ENCODE measurements at places on chromosomes 7 and 10.

GRCh38 chr10:123150986-123151736 lies 3.0 kb upstream of the BUB3 start:
- no peak for DNase-seq

- DNase-seq = no peak
Measured at GRCh38 chr7:108441392-108441955, 14.8 kb downstream of the NRCAM start.

DNA sequence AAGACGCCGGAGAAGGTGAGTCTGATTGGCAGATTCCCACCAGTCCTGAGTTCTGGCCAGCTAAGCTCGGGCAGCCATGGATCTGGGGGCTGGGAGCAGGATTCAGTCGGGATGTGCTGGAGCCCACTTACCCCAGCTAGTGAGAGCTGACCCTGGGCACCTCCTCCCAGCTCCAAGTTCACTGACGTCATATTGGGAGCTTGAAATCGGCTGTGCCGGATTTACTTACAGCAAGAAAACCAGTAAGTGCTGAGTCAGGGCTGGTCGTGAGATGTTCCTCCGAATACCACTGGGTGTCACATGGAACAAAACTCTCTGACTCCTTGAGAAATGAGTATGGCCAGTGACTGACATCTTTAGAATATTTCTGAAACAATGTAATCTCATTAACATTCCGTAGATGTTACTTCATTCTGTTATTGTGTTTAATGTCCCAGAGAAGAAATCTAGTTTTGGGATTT lies 621.2 kb downstream of the SDK1 start:
- DNase-seq = no peak

- no peak for DNase-seq
Measured at GRCh38 chr10:62183442-62183841, 85.2 kb downstream of the RTKN2 start.

- no peak for DNase-seq
Measured at GRCh38 chr7:149772956-149773434, 393 bp downstream of the ZNF467 start.

GRCh38 chr10:67884842-67885670 lies 600 bp downstream of the SIRT1 start:
- peak; percentile 6 for DNase-seq

DNA sequence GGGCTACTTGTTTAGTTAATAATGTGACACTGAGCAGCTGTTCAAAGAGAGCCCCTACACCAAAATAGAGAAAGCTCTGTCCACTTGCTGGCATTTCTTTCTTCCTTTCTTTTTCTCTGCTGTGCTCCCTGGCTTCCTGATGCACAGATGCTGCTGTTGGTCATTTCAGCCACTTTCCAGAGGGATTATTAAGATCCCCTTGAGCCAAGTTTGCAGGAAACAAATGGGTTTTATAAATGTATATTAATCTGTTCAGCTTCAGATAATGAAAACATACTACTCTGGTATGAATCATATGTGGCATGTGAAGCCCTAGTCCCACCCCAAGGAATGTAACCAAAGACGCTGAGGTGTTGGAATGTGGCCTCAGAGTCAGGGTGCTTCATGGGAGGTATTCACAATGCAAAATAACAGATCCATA lies 638.2 kb upstream of the FZD8 start:
- DNase-seq = no peak

DNA sequence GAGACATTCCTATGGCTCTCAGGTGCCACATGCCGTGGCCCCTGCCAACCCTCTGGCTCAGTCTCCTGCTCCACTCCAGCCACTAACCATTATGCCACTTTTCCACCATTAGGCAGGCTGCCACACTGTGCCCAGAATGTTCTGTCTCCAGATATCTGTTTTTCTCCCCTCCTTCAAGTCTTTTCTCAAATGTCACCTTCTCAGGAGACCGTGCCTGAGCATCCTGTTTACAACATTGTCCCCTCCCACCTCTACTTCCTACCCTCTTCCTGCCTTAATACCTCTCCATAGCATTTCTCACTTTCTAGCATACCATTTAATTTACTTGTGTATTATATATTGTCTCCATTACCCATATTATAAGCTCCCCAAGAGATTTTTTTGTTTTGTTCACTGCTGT lies 162.5 kb upstream of the LYZL2 start:
- no peak for DNase-seq

- DNase-seq = no peak
Measured at GRCh38 chr7:1937252-1937605, 267.2 kb downstream of the ELFN1 start.

DNA sequence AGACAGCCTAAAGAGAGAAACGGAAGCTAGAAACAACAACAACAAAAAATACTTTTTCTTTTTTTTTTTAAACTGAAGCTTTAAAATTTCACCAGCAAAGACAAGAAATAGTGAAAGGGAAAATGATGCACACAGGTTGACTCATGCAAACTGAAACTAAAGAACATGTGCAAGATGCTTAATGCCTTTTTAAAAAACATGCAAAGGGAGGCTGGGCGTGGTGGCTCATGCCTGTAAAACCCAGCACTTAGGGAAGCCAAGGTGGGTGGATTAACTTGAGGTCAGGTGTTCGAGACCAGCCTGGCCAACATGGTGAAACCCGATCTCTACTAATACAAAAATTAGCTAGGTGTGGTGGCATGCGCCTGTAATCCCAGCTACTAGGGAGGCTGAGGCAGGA lies 15.1 kb upstream of the CUBN start:
- DNase-seq = peak; percentile 19

GRCh38 chr7:157738066-157738460 lies 401.3 kb downstream of the DNAJB6 start:
- DNase-seq = no peak

DNA sequence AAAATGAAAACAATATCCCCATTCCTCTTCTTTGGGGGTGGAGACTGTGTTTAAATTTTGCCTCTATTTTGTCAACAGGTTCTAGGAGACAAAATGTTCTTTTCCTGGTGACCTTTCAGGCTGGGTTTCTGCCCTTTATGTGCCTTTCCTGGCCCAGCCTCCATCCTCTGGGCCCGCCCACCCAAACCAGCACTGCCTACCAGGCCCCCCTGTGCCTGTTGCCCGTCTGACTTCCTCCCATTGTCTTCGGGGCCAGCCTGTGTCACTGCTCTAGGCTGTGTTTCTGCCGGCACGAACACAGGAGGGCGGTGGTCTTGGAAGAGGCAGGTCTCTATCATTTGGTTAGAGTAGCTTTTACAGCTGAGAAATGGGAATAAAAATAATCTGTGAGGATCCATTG lies 13.9 kb downstream of the TSPAN14 start:
- DNase-seq = no peak

GRCh38 chr10:115092555-115093285 lies 445 bp upstream of the ATRNL1 start:
- no peak for DNase-seq

DNA sequence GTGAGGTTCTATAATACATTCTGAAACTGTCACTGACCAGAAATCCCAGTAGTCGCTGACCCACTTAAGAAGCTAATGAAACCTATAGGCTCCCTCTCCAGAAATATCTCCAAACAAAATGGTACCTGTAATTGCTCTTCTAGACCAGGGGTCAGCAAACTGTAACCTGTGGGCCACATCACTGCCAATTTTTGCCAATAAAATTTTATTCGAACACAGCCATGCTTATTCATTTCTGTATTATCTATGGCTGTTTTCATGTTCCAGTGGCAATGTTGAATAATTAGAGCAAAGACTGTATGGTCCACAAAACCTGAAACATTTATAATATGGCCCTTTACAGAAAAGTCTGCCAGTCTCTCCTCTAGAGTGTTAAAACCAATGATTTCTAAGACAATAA lies 37.2 kb upstream of the SVIL start:
- DNase-seq = no peak

- peak; percentile 3 for DNase-seq
Measured at GRCh38 chr7:149559711-149560110, 62.1 kb upstream of the ZNF746 start.

GRCh38 chr7:93036807-93037206 lies 81.0 kb downstream of the SAMD9 start:
- no peak for DNase-seq

- no peak for DNase-seq
Measured at GRCh38 chr10:125976960-125977605, 80.7 kb downstream of the FANK1 start.

DNA sequence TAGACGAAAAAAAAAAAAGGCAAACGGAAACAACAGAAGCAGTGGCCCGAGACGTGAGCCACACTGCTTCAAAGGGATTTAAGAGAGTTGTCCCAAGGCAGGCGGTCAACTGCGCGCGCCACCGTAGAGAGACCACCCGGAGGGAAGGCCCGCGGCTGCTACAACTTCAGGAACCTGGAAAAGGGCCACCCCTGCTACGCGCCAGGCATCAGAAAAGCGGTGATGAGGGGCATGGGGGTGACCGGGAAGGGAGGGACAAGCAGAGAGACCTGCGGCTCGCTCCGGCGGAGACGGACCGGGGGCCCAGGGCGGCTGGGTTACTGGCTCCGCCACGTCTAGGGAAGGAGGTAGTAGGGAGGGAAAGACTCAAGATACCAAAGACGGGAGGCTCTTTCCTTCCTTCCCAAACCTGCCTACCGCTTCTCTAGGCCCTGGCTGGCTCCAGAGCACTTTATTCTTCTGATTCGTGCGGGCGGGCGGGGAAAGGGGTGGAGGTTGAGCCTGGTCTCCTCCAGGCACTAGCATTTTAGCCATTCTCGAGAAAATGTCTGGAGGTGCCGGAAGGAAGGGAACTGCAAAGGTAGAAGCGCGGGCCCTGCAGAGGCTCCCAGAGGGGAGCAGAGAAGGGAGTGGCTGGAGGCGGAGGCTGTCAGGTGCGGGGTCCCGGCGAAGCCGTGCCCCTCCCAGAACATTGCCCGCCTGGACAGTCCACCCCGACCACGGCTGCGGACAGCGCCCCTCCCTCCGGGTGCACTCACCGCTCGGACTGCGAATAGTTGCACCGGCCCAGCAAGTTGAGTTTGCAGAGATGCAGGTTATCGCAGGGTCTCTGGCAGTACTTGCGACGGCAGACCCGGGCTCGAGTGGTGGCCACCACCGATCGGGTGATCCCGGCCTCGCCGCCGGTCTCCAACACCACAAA lies 993 bp downstream of the ZC3HAV1 start:
- DNase-seq = no peak

DNA sequence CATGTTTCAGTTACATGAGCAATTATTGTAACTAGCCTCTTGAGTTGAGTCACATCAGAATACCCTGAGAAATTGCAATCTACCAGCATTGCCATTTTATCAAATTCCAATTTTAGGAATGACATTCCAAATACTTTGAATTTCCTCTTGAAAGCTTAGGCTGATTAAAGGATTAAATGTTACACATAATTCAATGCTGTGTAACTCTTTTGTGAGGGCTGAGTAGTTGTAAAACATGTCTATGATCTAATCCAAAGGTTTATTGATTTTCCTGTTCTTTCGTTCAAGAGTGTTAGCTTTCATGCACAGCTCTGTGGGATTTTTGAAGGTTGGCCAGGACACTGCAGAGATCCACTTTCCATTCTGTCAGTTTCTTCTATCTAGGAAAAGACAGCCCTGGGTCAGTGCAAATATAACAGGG lies 193.1 kb downstream of the SORCS1 start:
- DNase-seq = no peak

DNA sequence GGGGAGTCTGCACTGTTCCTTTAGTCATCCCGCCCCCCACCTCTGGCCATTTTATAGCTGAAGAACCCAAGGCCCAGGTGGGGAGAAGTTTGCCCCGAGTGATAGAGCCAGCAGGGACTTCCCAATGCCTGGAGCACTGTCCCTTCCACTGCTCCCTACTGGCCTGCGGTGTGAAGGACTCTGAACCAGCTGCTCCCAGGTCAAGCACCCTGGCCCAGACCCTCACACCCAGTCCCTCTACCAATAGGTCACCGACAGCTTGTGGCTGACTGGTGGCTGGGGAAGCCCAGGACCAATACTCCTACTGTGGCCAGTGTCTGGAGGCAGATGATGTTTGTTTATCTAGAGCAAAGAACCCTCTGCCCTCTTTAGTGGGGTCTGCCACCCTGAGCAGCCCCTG lies 167.9 kb downstream of the LCOR start:
- DNase-seq = no peak

DNA sequence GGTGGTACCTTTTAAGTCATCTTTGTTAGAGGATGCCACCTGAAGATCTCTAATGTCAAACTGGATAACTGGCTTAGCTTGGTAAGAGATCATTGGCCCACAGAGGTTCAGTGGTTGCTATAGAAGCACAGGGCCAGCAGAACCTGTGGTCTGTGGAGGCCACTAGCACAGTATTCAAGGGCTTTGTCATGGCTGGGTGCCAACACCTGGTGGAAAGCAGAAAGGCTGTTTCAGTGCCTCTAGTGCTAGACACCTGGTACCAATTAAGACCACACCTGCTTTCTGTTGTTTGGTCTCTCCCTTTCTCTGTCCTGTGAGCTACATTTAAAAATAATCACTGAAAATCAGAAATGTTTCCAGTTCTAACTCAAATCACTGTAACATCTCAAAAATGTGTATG lies 10.0 kb upstream of the PCGF5 start:
- DNase-seq = peak; percentile 30

DNA sequence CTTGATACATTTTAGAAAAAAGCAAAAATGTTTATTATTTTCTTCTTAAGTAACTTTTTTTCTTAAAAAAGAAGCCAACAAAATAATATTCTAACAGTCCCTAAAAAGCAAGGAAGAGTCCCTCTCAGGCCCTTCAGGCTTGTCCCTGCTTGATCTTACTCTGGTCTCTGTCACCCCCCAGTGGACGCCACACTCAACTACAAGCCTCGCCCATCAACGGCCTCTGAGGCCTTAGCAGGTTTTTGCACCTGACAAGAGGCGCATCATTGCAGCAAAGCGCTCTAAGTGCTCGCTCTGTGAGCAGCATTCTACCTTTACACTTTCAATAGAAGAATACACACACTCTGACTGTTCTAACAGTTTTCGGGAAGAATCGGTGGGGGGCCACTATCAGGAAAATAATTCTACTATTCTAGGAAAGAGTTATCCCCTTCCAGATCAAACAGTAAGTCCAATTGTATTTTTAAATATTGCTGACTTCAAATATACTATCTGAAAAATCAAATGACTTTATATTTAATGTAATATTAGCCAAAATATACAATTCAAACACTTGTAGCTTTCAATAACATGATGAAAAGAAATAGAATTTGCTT lies 139.2 kb downstream of the USP6NL start:
- DNase-seq = peak; percentile 12

DNA sequence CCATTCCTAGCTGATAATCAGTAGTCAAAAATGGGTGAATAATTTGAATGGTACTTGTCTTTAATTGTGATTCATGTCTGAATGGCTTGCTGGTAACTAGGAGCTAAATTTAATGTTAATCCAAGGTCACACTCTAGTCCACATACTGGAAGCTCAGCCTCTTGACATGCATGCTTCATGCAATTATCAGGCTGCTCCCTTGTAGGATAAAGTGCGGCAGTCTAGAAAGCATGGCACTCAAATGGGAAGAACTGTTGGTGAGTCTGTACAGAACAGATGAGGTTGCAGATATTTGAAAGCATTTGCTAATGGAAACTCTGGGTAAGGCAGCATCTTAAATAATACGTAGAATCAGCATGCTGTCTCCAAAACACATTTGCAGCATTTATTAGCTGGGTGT lies 499.4 kb downstream of the AUTS2 start:
- no peak for DNase-seq

- DNase-seq = no peak
Measured at GRCh38 chr10:102231357-102232318, 5.5 kb downstream of the ELOVL3 start.

GRCh38 chr10:113959383-113959760 lies 84.3 kb upstream of the ADRB1 start:
- DNase-seq = no peak
